ENCODE measurements at places on chromosomes 5 and 9.

DNA sequence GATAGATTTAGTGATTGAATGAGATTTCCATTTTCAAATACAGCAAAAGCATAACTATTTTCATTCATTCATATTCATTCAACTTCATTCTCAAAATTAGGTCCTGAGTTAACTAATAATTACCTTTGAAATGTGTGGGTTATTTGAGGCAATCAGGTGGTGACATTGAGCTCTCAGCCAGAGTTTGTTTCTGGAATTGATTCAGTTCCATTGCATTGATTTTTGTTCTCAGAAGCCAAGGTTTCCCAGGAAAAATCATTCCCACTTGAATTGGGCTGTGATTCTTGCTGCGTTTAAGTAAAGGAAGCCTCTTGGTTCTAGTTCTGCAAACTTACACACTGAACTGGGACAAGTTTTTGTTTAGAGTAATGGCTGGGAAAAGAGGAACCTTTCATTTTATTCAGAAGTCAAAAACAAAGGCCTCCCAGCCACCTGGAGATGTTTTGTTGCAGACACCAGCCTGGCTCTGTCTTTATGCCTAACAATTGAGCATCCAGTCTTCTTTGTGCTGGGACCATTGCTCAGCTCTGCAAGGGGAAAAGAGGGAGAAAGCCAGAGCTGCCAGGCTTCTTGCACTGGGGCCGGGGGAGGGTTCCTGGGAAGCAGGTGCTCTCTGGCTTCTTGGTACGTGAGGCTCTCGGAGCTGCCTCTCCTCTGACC lies 198.6 kb downstream of the TRIO start:
- DNase-seq, result no peak

DNA sequence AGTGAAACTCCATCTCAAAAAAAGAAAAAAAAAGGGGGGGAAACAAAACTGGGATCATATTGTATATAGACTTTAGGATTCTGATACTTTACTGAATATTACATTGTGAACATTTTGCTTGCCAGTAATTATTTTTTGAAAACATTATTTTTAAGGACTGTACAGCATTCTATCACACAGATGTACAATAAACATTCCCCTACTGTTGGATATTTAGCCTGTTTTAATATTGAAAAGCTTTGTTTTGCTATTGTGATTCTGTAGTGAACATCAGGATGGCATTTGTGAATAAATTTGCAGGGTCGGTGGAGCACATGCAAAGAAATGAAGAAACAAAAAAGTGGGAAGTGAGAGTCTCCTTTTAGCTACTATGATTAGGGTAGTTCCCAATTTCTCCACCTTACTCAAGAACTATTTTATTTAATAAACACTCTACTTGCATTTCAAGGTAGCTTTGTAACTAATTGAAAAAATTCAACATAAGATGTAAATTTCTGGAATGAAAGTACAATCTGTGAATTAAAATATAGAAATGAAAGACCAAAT lies 18.7 kb downstream of the RASGRF2 start:
- DNase-seq, result no peak

- DNase-seq, result peak; percentile 49
Observed at GRCh38 chr5:13749766-13750165, 194.7 kb downstream of the DNAH5 start.

DNA sequence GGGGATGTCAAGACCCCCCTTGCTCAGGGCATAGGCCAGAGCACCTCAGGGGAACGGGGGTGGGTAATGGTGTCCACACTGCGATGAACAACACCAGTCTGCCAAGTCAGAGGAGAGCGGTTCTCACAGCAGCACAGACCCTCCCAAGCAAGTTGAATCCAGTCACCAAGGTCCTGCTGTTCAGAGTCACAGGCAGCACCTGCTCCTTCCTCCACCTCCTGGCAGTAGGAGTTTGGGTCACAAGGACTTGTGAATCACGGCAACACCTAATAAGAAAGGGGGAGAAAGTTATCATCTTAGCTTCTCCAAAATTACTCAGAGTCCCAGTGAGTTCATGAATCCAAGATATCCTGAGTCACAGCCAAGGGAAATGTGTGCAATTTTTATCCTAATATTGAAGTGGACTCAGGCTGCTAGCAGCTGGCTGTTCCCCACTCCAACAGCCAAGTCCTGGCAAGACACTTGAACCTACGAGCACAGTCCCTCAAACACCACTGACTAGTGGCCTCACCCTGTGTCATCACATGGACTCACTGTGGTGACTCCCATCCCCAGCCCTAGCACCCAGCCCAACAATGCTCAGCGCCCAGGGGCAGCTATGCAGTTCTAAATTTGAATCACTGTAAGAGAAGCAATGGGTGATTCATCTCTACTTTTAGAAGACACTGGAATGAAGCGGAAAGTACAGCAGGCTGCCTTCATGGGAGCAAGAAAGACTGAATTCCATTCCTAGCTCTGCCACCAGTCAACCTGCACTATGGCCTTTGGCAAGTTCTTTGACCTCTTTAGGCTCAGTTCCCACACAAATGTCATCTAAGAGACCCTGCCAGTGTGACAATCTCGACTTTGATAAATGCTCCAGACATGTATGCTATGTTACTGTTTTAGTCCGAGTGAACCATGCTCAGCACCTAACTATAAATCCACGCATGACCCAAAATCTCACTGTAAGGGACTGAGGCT lies 113.7 kb downstream of the KLHL3 start:
- DNase-seq, result peak; percentile 81

- no peak for DNase-seq
Observed at GRCh38 chr5:122187426-122187825, 58.1 kb downstream of the ZNF474 start.

DNA sequence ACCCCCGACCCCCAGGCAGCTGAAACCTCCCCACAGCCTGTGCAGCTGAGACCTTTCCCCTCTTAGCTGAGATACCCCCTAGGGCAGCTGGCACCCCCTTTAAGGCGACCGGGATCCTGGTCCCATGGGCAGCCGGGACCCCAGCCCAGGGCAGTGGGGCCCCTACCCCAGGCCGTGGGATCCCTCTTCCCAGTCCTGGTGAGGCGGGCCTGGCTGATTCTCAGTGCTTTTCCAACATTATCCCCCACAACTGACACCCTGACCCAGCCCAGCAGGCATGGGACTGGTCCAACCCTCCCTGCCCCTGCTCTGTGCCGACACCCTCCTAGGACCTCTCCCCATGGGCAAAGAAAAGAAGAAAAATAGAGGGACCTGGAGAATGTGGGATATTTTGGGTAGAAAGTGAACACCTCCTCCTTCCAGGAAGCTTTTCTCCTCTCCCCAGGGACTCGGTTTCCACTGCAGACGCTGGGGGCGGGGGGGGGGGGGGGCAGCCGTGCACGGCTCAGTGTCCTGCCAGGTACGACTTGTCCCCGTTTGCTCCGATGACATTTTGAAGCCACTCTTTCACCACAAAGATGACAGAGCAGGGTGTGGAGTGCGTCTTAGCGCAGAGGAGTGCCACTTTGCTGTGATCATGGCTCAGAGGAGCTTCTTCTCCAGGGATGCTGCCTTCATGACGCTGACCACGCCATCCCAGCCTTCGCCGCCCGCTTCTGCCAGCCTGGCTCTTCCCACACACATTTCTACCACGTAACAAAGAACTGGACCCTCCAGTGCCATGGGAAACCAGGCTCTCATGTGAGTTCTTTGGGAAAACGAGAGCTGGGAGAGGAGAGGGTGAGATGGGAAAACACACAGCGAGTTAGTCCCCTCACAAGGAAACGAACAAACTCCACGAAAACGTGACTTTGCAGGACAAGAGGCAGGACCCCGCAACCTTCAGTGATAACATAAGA lies 47.5 kb downstream of the MRPL36 start:
- no peak for DNase-seq

- no peak for DNase-seq
Observed at GRCh38 chr9:130431536-130432303, 13.0 kb upstream of the ASS1 start.

GRCh38 chr9:106111039-106111730 lies 416.8 kb downstream of the TMEM38B start:
- DNase-seq, result no peak

GRCh38 chr9:38357350-38358114 lies 35.0 kb upstream of the ALDH1B1 start:
- no peak for DNase-seq

DNA sequence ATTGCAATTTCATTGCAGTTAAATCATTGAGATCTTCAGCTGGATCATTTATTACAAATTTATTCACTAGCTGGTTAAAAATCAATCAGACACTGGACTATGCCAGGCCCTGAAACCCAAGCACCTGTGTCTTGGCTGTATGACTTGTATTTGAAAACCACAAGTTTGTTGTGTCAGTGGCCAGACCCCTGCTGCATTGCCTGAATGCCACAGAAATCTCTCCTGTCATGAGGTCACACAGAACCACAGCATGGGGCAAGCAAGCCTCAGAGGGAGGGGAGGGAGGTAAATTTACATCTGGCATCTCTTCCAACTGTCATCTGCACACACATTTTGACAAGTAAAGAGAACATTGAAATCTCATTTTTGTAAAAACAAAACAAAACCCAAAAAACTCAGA lies 90.0 kb downstream of the ARRDC3 start:
- no peak for DNase-seq

- DNase-seq, result no peak
Observed at GRCh38 chr5:111572561-111572960, 60.2 kb upstream of the STARD4 start.

DNA sequence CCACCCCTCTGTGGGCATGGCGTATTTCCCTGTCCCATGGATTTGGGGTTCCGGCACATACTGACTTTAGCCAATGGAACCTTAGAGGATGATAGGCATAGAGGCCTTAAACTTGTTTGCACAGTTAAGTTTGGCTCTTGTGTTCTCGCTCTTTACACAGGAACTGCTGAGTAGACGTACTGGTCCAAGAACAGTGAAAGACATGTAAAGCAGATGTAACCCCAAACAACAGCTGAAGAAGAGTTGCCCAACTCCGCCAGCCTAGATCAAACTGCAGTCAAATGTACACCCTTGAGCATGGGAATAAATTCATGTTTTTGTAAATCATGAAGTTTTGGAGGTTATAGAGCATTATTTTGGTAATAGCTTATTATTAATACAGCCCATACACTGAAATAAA lies 260.0 kb upstream of the NREP start:
- DNase-seq, result no peak

DNA sequence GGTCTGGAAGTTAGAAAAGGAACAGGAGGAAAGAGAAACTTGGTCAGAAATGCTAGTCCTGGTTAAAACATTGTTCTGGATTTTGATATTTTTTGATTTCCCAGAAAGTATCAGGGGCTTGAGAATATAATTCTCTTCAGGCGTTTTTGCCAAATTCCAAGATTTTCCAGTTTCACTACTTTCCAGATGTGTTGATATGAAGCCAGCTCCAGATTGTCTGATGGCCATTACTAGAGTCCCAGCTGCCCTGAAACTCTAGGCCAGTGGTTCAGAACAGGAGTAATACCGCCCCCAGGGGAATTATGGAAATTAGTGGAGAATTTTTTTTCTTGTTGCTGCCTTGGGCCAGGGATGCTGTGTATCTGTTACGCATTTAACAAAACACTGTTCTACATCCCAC lies 88.6 kb downstream of the KCNN2 start:
- DNase-seq, result peak; percentile 33

- DNase-seq, result no peak
Observed at GRCh38 chr9:4259489-4259888, 40.4 kb downstream of the GLIS3 start.

GRCh38 chr5:76468635-76469425 lies 65.7 kb downstream of the IQGAP2 start:
- no peak for DNase-seq

GRCh38 chr5:142805339-142805738 lies 35.2 kb downstream of the ARHGAP26 start:
- DNase-seq, result no peak

- DNase-seq, result no peak
Observed at GRCh38 chr9:14418941-14419937, 105.3 kb upstream of the NFIB start.

GRCh38 chr5:127396490-127397155 lies 106.0 kb downstream of the MEGF10 start:
- DNase-seq, result no peak

- DNase-seq, result no peak
Observed at GRCh38 chr5:56419667-56420066, 186.5 kb upstream of the ANKRD55 start.

GRCh38 chr9:127129718-127130085 lies 7.3 kb upstream of the ANGPTL2 start:
- DNase-seq, result no peak

All from PC-3 (cell line).